Stimulated activated CD4-positive, alpha-beta T cell treated with anti-CD3 and anti-CD28 coated beads, Interleukin-4, amount 100 ng/mL, for 24 hours (primary cell): ENCODE measurements at places on chromosomes 13 and 19.
A peak's percentile ranks its signal among the peaks of the same experiment; 100 is the strongest.

DNA sequence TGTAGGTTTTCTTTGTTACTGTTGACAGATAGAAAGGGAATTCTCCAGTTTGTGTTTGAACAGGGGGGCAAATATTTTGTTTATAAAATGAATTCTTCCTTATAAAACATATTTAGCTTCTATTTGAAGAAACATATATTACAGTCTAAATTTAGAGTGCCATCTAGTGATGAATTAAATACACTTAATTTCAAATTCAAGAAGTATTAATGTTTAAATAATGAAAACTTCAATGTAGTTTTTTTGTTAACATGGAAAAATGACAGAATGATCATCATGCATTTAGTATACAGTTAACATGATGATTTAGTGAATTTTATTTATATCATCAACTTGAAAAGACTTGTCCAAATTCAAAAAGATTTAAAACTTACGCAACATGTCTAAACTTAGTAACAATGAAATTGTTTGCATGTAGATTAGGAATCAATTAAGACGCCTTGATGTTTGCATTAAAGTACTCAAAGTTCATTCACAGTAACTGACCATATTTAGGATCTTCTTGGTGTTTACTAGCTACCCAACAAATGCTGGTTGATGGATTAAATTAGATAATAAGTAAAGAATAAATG, 765.9 kb upstream of the SLITRK1 start:
- no peak for DNase-seq

DNA sequence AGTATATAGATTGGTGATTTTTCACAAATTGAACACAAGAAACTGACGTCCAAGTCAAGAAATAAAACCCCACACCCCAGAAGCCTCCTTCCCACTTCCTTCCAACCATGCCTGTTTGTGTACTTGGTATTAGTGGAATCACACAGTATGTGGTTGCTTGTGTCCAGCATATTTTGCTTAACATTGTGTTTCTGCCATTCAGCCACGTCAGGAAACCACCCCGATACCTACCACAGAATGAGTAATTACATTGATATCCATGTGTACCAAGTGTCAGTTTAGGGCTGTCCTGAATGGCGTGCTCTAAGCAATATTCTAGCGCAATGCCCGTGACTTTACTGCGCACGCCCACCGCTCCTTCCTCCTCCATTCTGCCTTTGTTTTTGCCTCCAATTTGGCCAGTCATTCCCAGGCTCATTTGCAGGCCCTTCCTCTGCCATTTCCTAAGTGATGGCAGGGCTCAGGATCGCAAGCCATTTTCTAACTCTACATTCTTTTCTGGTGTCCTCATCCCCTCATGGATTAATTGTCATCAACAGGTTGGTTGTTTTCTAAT, 25.9 kb upstream of the MPHOSPH8 start:
- DNase-seq: no peak

DNA sequence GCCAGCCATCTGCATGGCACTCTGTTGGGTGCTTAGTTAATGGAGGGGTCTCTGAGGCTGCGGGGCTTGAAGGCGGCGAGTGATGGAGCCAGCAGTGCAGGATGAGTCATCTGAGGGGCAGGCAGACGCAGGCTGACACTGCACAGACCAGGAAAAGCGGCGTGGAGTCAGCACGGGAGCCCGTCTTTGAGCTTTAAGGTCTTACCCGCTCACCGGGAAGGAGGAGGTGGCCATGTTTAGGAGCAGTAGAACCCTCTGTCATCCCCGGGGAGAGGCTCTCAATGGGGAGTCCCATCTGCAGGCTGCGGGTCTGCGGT, 13.1 kb downstream of the NAXD start:
- no peak for DNase-seq

DNA sequence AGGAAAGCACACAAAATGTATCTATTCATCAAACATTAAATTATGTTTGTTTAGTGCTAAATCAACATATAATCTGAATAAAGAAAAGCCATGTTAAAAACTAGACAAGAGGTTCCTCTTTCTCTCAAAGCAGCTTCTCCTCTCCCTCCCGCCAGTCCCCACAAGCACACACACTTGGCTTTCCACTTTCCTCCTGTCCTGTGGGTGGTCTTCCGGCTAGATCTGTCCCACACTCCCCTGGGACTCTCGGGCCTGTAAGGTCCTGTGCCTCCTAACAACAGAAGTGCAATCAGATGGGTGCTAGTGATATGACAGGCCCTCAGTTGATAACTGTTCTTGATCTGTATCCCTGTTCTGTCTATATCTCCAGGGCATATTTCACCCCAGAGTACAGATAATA, 45.6 kb upstream of the RAP2A start:
- DNase-seq: no peak

GRCh38 chr19:32817569-32818476, 51.7 kb downstream of the SLC7A9 start:
- no peak for DNase-seq

- DNase-seq: peak; percentile 33
Observed at GRCh38 chr19:1725100-1726064, 27.9 kb upstream of the ONECUT3 start.

DNA sequence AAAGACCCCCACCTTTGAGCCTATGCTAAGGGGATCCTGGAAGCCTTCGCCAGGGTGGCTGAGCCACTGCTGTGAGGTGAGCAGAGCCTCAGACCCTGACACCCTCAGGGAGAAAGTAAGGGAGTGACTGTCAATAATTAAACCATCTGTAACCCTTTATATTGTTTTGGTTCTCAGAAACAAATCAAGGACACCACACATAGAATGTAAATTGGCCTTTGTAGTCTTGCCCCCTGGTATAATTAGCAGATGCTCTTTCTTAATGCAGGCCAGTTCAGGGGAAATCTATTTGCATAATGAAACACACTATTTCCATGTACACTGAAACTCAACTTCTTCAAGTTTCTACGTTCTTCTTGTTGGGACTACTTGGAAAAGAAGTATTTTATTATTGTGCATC, 127.7 kb upstream of the EDNRB start:
- DNase-seq: no peak

GRCh38 chr13:35557475-35557874, 81.0 kb upstream of the MAB21L1 start:
- no peak for DNase-seq

GRCh38 chr19:35211545-35212230, 16.9 kb downstream of the FAM187B start:
- peak; percentile 60 for DNase-seq

- DNase-seq: peak; percentile 38
Observed at GRCh38 chr13:50080203-50080910, 65.1 kb downstream of the KCNRG start.

DNA sequence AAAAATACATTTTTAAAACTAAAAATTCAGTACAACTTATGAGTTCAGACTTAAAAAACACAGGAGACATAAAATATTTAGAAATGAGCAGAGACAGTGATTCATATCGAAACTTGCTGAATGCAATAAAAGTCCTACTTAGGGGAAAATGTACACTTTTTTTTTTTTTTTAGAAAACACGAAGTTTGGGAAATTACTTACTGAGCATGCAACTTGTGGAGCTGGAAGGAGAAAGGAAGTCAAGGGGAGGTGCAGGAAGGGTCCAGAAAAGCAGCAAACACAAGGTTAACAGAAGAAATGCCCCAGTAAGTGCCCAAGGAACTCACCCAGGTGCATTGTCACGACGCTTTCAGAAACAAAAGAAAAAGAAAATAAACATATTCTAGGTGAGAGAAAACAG, 18.6 kb upstream of the LAIR1 start:
- DNase-seq: no peak

DNA sequence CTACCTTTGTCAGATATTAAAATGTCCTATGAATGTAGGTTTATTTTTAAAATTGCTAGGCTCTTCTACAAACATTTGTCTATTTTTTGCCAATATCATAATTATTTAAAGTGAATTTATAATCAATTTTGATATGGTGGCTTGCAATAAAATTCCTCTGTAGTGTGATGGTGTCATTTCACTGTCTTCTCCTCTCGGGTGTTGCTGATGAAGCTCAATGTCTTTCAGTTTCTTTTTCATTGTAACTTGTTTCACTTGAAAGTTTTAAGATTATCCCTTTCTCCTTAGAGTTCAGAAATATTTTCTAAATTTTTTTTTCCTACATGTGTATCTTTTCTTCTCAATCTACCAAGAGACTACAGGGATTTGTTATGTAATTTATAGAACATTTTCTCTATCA, 267.1 kb upstream of the EDNRB start:
- no peak for DNase-seq

GRCh38 chr13:19596960-19597361, 35.6 kb upstream of the TPTE2 start:
- no peak for DNase-seq

GRCh38 chr13:40966298-40966697, 52.8 kb downstream of the ELF1 start:
- no peak for DNase-seq

DNA sequence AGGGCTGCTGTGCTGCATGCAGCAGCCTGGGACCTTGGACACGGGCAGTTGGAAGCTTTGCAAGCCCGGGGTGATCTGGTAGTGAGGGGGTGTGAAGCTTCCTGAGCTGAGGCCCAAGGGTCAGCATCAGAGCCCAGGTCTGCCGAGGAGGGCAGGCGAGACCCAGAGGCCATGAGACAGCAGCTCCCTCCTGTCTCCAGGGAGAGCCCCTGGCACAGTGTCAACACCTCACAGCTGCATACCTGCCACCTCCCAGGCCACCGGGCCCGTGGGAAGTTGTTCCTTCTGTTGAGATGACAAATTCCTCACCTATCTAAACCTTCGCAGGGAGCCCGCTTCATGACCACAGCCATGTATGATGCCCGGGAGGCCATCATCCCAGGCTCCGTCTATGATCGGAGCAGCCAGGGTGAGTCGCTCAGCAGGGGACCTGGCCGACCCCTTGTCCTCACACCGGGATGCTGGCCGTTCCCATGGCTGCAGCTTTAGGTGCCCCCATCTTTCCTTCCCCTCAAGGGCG, 32.1 kb downstream of the CERS1 start:
- DNase-seq: no peak

- DNase-seq: peak; percentile 51
Observed at GRCh38 chr19:56105090-56105701, 15.9 kb downstream of the ZNF787 start.

DNA sequence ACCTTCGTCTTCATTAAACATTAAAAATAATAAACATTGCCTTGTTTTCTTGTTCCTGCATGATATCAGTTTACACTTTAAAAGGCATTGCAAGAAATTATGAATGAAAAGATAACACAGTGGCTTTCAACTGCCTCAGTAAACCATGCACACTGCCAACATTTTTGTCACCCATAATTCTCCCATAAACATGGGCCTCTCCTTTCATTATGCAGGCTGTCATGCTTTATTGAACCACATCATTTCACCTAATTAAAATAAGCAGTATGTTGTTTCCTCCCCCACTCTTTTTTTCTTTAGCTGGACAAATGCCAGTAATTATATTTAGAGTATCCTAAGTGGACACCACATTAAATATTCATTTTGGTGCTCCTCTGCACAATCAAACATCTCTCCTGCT, 1566.5 kb upstream of the SLC10A2 start:
- no peak for DNase-seq

DNA sequence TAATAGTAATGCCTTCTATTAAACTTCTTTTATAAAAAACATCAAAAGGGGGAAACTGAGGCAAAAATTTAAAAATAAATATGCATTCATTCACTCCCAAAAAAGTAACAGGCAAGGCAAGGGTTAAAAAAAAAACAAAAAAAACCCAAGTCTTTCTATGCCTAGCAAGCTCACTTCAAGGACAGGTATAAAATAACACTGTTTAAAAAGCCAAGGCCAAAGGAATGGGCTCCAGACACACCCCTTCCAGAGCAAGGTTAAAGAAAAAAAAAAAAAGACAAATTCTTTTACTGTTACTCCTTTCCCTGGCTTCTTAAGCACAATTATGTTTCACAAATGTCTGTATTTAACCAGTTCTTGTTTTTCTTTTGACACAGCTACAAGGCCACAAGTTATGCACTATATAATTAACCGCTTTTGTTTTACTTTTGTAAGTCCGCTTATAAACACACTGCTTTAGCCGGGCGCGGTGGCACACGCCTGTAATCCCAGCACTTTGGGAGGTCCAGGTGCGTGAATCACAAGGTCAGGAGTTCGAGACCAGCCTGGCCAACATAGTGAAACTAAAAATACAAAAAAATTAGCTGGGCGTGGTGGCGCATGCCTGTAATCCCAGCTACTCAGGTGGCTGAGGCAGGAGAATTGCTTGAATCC, 3.6 kb downstream of the SIGLEC11 start:
- no peak for DNase-seq

DNA sequence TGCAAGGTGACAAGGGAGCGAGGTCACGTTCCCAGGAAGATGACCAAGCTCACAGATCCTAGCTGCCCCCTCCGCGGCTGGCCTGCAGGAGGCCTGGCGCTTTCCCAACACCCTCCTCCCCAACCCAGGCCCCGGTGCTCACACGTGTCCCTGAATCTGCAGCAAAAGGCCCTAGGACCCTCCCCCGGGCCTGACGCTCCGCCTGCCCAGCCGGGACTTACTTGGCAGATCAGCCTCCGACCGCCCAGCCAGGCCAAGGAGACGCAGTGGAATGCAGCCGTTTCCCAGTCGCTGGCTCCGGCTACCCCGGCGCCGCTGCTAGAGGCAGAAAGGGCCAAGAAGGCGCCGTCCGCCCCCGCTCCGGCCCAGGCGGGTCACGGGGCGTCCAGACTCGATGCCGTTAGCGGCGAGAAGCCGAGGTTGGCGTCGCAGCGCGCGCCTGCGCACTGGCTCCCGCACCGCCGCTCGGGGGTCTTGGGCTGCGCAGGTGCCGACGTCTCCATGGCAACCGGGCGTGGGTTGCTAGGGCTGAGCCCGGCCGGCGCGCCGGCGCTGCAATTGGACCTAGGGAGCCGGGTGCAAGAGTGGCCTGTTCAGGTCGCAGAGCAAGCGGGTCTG, at the start of gene PNMA8A:
Gene PNMA8A (minus strand): TSS at position 448 of the 618 bp plus-strand sequence. CDS start 528 bp downstream, outside the sequence.
- no peak for DNase-seq

DNA sequence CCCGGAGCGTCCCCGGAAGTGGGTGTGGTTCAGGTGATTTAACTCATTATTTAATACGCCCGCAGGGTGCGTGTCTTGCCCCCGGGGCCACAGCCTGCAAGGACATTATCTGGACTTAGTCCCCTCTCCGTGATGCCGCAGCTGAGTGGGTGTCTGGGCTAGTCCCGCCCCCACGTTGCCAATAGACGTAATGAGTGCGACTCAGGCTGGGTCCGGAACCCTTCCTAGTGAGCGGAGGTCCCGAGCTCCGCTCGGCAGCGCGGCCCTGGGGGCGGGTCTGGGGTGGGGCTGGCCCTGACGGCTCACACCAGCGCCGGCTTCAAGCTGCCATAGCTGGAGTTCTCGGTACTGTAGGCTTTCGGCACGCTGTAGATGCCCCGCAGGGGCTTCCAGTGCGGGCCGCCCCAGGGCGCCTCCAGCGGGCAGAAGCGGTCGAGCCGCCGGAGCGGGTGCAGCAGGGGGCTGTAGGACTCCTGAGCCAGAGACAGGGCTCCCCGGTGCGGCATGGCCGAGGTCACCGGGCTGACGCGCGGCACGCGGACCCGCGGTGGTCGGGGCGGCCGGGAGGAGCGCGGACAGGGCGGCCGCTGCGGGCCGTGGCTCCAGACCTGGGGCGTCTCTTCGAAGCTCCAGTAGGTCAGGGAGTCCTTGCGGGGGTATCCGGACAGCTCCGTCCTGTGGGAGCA, 918 bp upstream of the LHB start:
- DNase-seq: peak; percentile 62

DNA sequence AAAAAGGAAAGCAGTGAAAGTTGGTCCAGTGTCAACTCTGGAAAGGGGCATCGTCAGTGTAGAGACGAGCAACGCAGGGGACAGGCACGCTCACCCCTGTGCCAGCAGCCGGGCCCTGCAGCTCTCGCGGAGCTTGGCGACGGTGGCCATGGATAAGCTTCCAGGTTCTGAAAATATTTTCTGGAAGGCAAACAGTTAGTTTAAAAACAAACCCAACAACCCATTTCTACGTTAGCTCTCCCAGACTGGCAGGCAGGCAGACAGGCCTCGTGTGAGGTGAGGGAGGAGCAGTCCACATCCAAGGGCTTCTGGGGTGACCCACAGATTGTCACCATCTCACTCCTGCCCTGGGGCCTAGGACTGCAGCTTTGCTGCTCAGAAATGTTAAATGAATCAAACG, 27.4 kb downstream of the LAMP1 start:
- no peak for DNase-seq
